ENCODE measurements at places on chromosomes 7 and 10.

GRCh38 chr10:86059892-86060291 lies 306.7 kb downstream of the GRID1 start:
- DNase-seq, result no peak

GRCh38 chr7:125467996-125468854 lies 538.6 kb upstream of the POT1 start:
- DNase-seq, result no peak

- DNase-seq, result no peak
Measured at GRCh38 chr10:71528371-71529206, 131.9 kb downstream of the CDH23 start.

DNA sequence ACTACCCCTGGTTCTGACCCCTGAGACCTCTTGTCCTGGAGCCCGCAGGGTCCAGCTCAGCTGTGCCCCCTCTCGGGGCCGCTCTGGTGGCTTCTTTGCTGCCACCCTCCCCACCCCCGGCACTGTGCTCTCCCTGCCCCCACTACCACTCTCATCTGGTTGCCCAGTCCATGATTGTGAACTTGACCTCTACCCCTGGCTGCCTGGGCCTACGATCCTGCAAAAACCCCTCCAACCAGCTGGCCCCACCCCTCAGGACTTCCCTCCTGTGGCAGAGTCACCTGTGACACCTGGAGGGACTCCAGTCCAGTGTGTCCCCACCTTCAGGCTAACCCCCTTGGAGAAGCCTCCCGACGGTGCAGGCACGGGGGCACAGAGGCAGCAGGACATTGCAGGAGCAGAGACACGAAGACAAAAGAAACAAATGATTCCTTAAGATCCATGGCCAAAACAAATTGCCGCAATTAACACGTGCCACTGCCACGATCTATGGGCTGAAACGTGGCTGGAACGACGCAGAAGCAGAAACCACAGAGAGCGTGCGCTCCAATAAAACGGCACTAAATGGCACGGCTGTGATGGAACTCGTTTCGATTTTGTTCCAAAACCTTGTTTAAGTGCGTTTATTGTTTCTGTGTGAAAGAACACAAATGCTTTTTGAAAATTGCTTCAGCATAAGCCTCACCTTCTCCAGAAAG lies 72.0 kb downstream of the PARP12 start:
- no peak for DNase-seq

GRCh38 chr7:30671793-30672465 lies 10.3 kb downstream of the CRHR2 start:
- DNase-seq, result no peak

DNA sequence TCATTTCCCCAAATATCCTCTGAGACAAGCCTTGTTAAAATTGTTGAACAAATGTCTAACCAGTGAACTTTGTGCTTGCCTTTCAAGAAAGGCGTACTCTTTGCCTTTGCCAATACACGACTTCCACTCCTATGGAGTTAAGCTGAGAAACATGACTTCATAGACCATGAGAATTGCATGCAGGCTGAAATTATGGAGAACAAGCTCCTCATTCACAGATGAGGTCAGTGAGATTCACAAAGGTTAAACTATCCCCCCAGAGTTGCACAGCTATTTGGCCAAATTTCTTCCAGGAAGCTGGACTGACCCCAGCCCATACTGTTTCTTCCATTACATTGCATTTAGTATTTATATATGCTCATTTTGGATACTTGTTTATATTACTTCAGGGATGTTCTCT lies 221.4 kb upstream of the SEMA3C start:
- DNase-seq, result no peak

DNA sequence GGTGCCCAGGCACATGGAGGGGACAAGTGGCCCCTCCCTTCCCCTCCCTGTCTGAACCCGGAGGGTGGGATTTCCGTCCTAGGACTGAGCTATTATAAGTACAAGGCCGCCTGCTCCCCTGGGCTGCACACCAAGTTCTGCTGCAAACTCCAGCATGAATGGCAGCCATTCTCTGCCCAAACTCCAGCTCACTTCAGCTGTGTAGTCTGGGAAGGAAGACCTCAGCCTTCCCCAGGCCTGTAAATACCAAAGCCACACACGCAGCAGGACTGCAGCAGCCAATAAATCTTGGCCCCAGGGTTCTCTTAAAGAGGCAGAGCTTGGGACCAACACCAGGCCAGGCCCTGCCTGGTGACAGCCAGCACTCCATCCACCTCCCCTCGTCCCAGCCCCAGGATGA lies 291.3 kb upstream of the ZMIZ1 start:
- no peak for DNase-seq

DNA sequence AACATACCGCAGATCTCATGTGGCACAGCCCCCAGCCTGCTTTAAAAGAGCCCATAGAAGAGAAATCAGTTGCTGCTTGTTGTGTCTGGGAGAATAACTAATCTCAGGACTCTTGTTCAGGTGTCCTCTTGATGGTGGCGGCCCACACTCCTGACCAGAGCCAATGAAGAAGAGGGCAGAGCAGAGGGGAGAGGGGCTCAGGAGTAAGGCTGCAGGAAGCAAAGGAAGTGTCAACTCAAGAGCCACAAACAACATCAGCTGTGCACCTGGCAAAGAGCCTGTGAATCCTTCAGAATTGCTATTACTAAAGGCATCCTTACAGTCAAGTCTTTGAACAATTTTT lies 59.8 kb upstream of the PTN start:
- DNase-seq, result no peak

DNA sequence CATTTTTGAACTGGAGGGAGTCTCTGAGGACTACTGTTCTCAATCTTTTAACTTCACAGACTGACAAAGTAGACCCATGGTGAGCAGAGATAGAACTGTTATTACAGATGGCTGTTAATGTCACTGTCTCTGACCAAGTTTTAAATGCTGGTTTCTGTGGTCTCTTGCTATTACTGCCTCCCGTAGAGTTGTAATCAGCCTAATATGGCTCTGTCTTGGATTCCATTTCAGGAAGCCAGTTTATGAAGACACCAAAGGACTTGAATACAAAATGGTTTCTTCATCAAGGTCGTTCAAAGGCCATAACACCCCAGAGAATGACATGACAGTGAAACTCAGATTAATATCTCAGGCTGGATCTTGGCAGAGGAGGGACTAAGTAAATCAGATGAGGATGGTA lies 3.9 kb downstream of the SFRP4 start:
- DNase-seq, result no peak

DNA sequence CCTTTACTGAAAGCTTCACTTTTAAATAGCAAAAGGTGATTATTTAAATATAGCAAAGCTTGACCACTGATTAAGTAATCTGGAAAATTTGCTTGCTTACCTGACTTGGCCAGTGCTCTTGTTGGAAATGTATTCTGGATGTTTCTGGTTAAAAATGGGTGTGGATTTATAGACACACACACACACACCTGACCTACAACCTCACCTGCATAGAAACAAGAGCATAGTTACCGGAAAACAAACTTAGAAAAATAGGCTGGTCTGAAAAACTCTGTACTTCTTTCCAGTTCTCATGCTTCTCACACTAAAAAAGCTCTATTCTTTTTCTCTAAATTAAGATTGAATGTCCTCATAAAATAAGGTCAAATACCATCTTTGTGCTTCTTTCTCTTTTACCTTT lies at the start of gene AGR3:
Gene AGR3, minus strand, starts transcription at position 140 of the 400 bp plus-strand sequence. CDS start 3,365 bp downstream, outside the sequence.
- no peak for DNase-seq

DNA sequence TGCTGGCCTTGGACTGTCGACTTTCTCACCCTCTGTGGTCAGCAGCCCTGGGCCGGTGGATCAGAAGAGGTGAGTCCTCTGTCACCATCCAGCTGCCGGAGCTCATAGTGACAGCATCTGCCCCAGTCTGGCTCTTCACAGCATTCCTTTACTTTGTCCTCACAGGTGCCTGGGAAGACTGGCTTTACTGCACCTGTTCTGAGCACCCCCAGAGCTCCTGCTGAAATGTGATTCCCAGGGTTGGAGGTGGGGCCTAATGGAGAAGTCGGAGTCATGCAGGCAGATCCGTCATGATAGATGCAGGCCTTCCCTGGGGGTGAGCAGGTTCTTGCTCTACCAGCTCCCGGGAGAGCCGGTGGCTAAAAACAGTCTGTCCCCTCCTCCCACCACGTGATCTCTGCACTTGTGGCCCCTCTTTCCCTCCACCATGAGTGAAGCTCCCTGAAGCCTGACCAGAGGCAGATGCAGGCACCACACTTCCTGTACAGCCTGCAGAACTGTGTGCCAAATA lies 171.5 kb downstream of the ZMYND11 start:
- no peak for DNase-seq

- no peak for DNase-seq
Measured at GRCh38 chr7:115350764-115351163, 428.9 kb downstream of the MDFIC start.

DNA sequence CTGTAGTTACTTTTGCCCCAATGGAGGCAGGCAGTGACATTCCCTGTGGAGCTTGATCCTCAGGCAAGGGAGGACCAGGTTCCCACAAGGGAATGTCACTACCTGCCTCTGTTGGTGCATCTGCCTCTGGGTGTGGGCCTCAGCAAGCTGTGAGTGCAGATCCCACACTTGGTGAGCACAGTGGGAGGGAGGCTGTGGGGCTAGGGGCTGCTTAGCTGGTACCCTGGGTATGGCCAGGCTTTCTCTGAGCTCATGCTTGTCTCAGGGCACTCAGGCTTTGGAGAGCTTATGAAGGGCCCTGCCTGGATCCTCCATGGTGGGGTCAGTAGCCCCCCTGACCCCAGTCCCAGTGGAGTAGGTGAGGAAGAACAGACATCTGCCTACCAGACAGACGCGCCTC lies 16.2 kb upstream of the ZNF488 start:
- DNase-seq, result no peak

- no peak for DNase-seq
Measured at GRCh38 chr10:94428766-94429707, 26.7 kb downstream of the TBC1D12 start.

DNA sequence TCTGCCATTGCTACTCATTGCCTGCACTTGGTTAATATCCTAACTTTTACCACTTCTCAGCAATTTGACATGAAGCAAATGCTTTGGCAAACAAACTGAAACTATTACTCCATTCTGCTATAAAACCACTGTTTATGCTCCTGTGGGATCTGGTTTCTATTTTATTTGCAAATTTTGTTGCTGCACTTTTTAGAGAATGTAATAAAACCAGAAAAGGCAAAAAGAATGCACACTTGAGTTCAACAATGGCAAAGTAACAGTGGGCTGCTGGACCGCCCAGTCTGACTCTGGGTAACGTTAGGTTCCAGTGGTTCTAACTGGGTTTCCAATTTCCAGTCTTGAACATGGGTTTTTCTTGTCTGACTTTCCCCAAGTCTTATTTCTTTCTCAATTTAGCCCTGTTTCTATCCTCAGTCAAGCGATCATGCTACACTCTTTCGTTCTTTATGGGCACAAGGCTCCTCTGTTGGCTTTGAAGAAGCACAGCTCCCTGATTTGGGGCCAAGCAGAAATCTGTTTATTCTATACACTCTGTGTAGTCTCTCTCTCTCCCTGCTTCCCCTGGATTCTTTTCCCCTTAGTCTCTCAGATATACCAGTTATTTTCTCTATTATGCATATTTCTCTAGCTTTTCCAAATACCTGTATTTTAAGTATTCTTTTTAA lies 129.2 kb upstream of the FAM3C start:
- DNase-seq, result no peak

- no peak for DNase-seq
Measured at GRCh38 chr10:20228729-20229128, 412.5 kb downstream of the PLXDC2 start.
